ENCODE measurements at places on chromosomes 13 and 19.

DNA sequence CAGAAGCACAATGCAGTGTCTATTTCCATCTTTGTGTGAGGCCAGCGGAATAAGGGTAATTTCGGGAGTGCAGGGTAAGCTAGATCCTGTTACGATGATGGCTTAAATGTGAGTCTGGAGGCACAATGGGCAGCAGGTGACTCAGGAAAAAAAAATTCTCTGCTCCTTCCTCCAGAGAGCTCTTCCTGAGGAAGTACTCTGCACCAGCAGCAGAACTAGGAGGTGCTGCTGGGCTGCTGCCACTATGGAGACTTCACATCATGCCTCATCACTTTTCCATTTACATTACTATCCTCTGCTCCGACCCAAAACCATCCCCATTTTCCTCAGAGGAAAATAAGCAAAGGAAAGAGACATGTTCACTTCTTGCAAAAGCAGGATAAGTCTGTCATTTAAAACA lies 282.0 kb downstream of the DNAJC15 start:
- no peak for DNase-seq

- no peak for DNase-seq
Measured at GRCh38 chr19:4582980-4583842, 23.7 kb upstream of the SEMA6B start.

DNA sequence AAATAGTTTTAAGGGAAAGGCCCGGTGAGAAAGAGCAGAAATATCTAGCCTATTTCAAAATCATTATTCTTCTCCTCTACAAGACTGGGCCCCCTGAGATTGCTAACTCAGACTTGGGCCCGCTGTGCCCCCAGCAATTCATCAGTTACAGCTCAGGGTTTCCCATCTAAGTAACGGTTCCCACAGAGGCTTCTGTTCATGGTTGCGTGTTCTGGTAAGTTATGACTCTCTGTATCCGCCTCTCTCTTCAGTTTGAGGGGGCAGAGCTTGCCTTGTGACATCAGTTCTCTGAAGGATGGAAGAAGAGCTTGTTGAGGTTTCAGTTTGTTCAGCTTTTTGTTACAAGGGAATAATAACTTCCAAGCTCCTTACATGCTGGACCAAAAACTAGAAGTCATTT lies 11.6 kb downstream of the ZNF57 start:
- DNase-seq = no peak

DNA sequence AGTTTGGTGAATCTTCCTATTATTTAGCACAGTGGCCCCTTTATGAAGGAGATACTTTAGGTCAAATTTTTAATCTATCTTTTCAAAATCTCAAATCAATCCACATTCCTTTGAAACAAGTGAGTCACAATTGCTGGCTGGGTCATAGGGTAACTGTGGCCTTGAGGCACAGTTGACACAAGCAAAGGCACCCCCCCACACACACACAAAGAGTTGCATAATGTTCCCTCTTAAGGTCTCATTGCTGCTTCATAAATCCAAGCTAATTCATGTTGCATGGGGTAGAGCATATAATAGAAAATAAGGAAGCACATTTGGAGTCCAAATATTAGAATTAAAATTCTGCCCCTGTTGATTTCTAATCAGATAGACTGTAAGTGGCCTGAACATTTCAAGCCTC lies 171.5 kb downstream of the DLEU7 start:
- DNase-seq = no peak

GRCh38 chr19:2135474-2136402 lies 15.6 kb downstream of the AP3D1 start:
- DNase-seq = no peak

DNA sequence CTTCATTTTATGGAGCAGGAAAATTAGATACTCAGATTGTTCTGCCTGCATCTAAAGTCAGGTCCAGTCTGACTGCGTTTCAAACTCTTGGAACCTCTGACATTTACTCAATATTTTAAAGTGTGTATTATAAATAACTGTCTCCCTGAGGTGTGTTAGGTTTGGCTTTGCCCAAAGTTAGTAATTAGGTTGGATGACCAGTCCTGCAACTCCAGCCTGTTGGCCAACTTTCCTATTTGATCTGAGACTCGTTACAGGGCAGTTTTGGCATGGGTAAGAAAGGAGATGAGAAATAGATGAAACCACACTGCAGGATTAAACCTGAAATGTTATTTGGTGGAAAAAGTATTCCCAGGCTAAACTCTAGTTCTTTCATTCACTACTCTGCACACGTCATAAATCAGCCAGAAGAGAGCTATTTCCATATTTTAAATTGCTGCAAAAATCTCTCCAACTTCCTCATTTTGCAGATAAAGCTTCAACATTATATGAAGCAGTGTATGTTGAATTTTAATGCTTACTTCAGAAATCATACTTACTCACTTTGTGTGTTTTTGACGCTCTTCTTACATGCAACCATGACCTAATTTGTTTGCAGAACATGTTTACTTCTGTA lies 357.1 kb downstream of the DCT start:
- DNase-seq = no peak

DNA sequence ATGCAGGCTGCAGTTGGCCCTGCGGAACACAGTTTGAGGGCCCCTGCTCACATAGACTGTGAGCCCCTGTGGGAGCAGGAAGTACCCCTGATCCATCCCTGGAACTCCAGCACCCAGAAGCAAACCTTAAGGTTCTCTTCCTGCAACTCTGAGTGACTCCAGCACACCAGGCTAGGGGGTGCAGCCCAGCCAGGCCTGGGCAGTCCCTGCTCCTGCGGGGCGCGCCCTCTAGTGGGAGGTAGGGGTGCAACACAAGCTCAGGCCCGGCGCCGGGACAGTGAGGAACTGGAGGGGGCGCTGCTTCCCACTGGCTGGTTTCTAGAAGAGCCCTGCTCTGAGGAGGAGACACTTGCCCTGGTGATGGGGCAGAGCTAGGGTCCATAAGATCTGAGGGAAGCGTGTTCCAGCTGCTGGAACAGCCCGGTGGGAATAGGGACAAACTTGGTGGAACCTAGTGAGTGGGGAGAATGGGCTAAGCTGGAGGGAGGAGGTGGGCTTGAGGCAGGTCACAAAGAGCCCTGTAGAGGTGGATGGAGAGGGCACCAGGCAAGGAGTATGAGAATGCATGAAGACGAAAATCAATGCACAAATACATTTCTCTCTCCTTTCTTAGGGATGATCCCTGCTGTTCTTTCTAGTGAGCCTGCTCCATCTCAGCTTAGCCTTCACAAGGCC lies 5.0 kb downstream of the ZSCAN5A start:
- DNase-seq = peak; percentile 16

DNA sequence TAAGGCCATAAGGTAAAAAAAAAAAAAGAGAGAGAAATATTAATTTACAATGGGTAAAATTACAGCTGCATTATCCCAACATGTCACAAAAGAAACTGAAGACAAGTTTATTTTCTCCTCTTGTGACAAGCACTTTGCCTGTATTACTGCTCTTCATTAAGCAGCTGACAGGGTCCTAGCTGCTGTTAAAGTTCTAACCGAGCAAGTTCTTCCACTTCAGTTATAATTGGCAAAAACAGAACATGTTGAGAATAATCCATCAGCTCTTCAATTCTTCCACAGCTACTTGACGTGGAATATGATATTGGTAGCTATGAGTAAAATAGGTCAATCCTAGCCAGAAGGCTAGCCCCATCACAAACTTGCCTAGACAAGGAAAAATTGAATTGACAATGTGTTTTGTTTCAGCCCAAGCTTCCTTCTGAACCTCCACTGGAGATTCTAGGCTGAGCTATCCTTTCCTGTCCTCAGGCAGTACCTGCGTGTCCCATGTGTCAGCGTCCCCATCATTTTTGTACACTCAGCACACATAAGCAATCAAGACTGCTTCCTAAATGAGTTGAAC lies 32.2 kb upstream of the DOCK9 start:
- no peak for DNase-seq

GRCh38 chr19:5782322-5782721 lies 2.2 kb downstream of the PRR22 start:
- DNase-seq = no peak

DNA sequence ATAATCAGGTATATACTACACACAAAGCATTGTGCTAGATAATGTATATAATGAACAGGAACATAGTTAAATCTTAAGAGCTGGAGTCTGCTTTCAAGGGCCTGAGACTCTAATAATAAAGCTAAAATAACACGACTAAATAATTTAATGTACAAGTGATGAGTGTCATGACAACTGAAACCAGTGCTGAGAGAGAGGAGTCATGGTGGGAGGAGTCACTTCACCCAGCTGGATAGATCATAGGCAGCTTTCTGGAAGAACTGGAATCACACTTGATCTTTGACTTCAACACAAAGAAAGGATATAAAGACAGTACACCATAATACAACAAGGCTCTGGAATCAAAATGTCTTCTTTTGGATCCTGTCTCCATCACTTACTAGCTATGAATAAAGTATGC lies 7.1 kb downstream of the RBM26 start:
- no peak for DNase-seq

- no peak for DNase-seq
Measured at GRCh38 chr13:94305463-94305862, 174.0 kb downstream of the DCT start.

DNA sequence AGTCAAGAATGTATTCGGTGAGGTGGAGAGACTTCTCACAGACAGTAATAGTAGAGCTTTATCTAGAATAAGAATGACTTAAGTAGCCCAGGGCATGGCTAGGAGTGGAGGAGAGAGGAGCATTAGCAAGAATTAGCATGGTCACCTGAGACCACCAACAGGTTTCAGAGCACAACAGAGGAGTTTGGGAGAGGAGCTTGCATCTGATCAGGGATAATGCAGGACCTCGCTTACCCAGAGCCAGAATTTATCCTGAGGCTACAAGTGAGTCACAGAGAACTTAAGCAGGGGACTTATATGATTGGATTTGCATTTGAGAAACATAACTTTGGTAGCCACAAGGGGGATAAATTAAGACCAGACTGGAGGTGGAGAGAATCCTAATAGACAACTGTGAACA lies 102.1 kb upstream of the FNDC3A start:
- no peak for DNase-seq

DNA sequence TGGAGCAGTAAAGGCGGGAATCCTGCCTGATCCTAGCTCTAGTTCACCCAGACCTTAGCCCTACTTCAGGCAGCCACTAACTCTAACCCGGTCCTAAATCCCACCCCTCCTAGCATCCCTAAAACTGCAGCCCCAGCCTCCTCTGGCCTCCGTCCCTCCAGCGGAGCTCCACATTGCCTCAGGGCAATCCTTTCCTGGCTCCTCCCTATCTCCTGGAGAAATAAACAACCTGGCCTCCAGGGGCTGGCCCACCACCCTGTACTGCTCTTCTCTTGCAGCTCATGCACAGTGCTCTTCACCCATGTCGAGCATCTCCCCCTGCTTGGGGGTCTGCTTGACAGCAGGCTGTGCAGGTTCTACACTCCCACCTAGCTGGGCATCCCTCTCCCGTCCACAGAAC lies 6.7 kb downstream of the POU2F2 start:
- DNase-seq = no peak

DNA sequence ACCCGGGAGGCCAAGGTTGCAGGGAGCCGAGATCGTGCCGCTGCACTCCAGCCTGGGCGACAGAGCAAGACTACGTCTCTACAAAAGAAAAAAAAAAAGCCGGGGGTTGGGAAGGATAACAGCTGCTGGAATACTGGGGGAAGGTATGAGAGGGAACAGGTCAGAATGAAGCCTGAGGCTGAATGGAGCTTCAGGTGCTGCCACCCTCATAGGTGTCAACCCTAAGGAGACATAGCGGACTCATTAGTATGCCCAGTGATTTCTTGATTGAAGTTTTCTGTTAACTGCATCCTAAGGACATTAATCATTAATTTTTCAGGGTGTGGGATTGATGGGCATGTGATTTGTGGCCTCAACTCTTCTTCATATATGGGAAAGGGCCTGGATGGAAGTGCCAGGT lies 6.0 kb downstream of the SMARCA4 start:
- DNase-seq = no peak

DNA sequence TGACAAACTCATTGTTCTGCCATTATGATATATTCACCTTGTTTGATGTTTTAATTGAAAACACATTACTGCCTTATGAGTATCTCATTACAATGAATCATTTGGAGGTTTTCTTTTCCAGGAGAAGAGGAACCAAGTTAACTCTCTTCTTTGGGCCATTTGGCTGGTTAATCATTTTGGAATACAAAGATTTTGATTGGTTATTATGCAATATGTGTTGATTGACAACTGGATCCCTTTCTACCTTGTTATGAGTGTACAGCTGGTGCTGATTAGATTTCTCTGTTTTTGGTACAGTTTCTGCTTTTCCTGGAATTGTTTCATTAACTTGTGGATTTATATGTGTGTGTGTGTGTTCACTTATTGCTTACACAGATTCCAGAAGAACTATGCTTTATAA lies 49.2 kb upstream of the RGCC start:
- DNase-seq = no peak

GRCh38 chr13:22062478-22063205 lies 391.8 kb downstream of the FGF9 start:
- no peak for DNase-seq

- DNase-seq = no peak
Measured at GRCh38 chr19:21694171-21694906, 73.0 kb downstream of the ZNF100 start.

DNA sequence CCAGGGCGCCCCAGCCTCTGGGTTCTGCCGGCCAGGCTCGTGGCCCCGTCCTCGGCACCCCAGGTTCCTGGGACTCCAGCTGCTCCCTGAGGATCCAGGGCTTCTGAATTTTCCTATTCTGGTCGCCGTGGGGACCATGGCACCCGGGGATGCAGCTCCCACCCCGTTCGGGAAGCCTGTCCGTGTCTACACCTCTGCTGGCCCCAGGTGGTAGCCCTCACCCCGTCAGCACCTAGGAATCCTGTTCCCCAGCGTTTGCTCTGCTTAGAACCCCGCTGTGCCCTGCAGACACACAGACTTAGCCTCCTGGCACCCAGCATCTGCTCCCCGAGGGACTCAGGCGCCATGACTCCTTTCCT lies 960 bp downstream of the PPFIA3 start:
- no peak for DNase-seq

DNA sequence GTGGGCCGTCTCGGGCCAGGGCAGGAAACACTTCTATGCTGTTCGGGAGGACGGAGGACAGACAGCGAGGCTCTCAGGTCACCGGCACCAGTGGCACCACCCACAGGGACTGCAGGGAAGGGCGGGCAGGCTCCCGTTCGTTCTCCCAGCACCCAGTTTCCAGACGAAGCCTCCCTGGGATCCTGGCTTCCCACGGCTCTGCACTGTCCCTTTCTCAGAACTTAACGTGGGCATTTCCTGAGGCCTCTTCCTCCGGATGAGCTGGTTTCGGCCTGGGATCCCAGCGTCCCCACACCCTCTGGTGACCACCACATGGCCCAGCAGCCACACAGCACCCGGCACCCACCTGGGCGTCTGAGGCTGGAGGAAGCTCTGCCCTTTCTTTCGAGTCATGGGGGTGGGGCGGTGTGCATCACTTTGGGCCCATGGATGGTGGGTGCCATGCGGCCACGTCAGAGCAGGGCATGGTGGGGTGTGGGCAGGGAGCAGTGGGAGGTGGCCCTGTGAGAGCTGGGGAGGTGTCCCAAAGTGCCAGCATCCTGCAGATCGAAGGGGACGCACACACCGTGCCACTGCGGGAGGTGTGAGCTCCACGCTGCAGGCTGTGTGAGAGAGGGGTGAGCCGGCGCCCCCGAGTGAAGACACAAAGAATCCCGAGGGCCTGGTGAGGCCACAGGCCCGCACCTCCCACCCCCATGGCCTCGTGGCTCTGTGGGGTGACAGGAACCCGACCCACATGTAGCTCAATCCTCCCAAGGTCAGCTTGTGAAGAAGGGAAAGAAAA lies 38.7 kb upstream of the GRTP1 start:
- no peak for DNase-seq

All from stimulated activated CD4-positive, alpha-beta T cell treated with anti-CD3 and anti-CD28 coated beads, Interleukin-2, amount 100 ng/mL, for 4 hours (primary cell).